Upper lobe of left lung (tissue), 6 donors: ENCODE measurements at places on chromosomes 2 and 18. TPM values are rescaled to one million over a fixed set of nuclear protein-coding genes. Genes with fewer than 3 reads are reported as not detected.

GRCh38 chr2:164954186-164954585 is 1.1 kb downstream of the SLC38A11 start:
- DNase-seq, result no peak
- H3K27me3 ChIP-seq, result no peaks in the 10 kb centered on the region
- no peak overlapping the region for H3K27ac ChIP-seq

GRCh38 chr2:23283653-23284052 is 101.3 kb upstream of the KLHL29 start:
- no peaks in the 10 kb centered on the region for H3K27me3 ChIP-seq
- no peak overlapping the region for H3K4me3 ChIP-seq
- no peaks in the 10 kb centered on the region for H3K4me1 ChIP-seq
- H3K36me3 ChIP-seq, result no peaks in the 10 kb centered on the region
- no peak overlapping the region for H3K27ac ChIP-seq
- DNase-seq, result no peak

DNA sequence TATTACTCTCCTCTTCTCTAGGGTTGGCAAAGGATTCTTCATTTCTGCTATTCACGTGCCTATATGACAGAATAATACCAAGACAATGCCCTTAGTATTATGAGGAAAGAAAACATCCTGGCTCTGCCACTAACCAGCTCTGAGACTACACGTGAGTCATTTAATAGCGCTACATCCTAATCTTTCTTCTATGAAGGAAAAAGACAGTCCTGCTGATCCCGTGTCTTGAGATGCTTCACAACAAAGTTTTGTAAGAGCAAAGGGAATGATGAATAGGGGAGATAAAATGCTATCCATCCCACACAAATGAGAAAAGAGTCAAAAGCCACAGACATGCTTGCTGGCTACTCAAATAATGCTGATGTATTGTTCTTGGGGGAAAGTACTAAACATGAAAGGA is 152.8 kb downstream of the PID1 start:
- no peaks in the 10 kb centered on the region for H3K27me3 ChIP-seq
- no peak for DNase-seq
- no peaks in the 10 kb centered on the region for H3K36me3 ChIP-seq
- H3K27ac ChIP-seq, result no peak overlapping the region
- H3K4me1 ChIP-seq, result no peaks in the 10 kb centered on the region
- H3K4me3 ChIP-seq, result no peak overlapping the region

DNA sequence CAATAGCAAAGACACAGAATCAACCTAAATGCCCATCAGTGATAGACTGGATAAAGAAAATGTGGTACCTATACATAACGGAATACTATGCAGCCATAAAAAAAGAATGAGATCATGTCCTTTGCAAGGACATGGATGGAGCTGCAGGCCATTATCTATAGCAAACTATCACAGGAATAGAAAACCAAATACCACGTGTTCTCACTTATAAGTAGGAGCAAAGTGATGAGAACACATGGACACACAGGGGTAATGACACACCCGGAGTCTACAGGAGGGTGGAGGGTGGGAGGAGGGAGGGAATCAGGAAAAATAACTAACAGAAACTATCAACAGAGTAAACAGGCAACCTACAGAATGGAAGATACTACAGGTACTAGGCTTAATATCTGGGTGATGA is 46.6 kb upstream of the MAL start:
- no peaks in the 10 kb centered on the region for H3K4me1 ChIP-seq
- no peak for DNase-seq
- H3K27me3 ChIP-seq, result no peaks in the 10 kb centered on the region
- no peak overlapping the region for H3K27ac ChIP-seq

DNA sequence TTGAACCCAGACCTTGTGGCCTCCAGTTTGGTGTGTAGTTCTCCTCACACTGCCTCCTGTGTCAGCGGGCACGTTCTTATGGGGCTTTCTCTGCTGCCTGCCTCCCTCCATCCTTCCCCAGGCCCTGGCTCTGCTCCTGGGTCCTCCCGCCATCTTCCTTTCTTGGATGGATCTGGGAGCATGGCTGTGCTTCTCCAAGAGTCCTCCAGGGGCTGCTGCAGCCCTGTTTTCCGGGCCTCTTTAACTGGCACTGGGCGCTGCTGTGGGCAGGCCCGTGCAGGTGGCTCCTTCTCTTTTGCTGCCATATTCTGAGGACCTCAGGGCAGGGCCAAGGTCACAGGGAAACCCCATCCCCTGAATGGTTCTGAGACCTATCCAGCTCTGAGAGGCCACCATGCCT is 17.8 kb downstream of the THNSL2 start:
- no peaks in the 10 kb centered on the region for H3K4me1 ChIP-seq
- H3K27ac ChIP-seq, result no peak overlapping the region
- no peak for DNase-seq
- H3K36me3 ChIP-seq, result no peaks in the 10 kb centered on the region

DNA sequence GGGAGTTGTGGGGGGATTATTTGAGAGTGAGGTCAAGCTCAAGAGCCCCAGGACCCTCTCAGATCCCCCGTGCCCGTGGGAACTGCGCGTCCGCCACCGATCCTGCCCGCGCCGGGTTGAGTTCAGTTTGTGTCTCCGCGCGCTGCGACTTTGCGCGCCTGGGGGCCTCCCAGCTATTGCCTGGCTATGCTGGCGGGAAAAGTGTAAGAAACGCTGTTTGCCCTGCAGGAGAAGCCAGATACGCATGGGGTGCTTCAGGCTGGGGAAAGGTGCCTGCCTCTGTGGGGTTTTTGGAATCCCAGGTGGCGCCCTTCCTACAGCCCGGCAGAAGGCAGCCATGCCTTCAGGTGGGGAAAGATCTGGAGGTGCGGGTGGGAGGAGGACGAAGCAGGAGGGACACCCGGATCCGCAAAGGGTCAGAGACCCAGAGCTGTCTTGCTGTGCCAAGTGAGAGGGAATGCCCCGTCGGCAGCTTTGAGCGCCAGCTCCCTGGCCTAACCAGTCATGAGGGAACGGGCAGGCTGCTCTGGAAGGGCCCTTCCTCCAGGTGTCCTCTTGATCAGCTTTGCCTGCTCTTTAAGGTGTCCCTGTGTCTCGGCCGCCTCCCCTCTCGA is 22.5 kb downstream of the TEX44 start:
- no peaks in the 10 kb centered on the region for H3K27me3 ChIP-seq
- DNase-seq, result peak; percentile 86
- H3K36me3 ChIP-seq, result no peaks in the 10 kb centered on the region
- peaks cover 40% of the 10 kb centered on the region for H3K4me1 ChIP-seq

DNA sequence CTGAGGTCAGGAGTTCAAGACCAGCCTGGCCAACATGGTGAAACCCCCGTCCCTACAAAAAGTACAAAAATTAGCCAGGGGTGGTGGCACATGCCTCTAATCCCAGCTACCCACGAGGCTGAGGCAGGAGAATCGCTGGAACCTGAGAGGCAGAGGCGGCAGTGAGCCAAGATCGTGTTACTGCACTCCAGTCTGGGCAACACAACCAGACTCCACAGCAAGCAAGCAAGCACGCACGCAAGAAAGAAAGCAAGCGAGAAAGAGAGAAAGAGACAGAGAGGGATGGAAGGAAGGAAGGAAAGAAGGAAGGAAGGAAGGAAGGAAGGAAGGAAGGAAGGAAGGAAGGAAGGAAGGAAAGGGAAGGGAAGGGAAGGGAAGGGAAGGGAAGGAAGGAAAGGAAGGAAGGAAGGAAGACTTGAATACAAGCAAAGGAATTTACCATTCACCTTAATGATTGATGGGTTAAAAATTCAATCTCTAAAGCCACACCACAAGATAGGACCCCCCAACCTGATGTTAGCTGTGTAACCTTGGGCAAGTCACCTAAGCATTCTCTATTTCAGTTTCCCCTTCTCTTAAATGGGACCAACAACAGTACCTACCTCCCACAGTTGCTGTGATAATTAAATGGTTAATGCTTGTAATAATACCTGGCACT is 181.7 kb downstream of the ATAD2B start:
- no peak overlapping the region for H3K27ac ChIP-seq
- no peak for DNase-seq
- H3K36me3 ChIP-seq, result no peaks in the 10 kb centered on the region
- H3K4me3 ChIP-seq, result no peak overlapping the region
- no peaks in the 10 kb centered on the region for H3K27me3 ChIP-seq

DNA sequence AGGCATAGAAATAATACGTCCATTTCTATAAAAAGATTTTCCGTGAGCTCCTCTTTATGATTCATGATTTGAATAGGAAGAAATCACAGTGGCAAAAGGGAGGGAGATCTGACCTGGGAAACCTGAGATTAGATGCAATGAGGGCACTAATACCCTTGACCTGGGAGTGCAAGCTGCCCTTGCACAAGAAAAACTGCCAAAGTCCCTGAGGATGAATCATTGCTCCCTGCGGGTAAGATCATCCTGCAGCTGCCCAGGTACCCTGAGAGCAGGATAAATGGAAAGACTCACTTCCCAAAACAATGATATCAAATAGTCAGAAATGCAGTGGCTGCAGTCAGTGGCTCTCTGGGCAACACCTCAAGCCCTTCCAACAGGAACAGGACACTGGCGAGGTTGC is 11.6 kb downstream of the FHL2 start:
- no peak overlapping the region for H3K27ac ChIP-seq
- H3K4me3 ChIP-seq, result no peak overlapping the region
- no peak for DNase-seq
- no peaks in the 10 kb centered on the region for H3K27me3 ChIP-seq
- H3K36me3 ChIP-seq, result no peaks in the 10 kb centered on the region

GRCh38 chr18:7467708-7468466 is 99.2 kb upstream of the PTPRM start:
- no peak overlapping the region for H3K4me3 ChIP-seq
- no peaks in the 10 kb centered on the region for H3K27me3 ChIP-seq
- no peaks in the 10 kb centered on the region for H3K36me3 ChIP-seq

- no peaks in the 10 kb centered on the region for H3K36me3 ChIP-seq
- H3K27me3 ChIP-seq, result no peaks in the 10 kb centered on the region
- no peak overlapping the region for H3K4me3 ChIP-seq
- DNase-seq, result peak; percentile 1
- H3K27ac ChIP-seq, result peak overlapping the region; percentile 57
- H3K4me1 ChIP-seq, result peaks cover 10% of the 10 kb centered on the region
Measured at GRCh38 chr2:136206613-136207012, 88.7 kb upstream of the CXCR4 start.

GRCh38 chr2:162768656-162769055 is 69.9 kb downstream of the KCNH7 start:
- H3K36me3 ChIP-seq, result no peaks in the 10 kb centered on the region
- no peak overlapping the region for H3K4me3 ChIP-seq
- H3K27me3 ChIP-seq, result no peaks in the 10 kb centered on the region

DNA sequence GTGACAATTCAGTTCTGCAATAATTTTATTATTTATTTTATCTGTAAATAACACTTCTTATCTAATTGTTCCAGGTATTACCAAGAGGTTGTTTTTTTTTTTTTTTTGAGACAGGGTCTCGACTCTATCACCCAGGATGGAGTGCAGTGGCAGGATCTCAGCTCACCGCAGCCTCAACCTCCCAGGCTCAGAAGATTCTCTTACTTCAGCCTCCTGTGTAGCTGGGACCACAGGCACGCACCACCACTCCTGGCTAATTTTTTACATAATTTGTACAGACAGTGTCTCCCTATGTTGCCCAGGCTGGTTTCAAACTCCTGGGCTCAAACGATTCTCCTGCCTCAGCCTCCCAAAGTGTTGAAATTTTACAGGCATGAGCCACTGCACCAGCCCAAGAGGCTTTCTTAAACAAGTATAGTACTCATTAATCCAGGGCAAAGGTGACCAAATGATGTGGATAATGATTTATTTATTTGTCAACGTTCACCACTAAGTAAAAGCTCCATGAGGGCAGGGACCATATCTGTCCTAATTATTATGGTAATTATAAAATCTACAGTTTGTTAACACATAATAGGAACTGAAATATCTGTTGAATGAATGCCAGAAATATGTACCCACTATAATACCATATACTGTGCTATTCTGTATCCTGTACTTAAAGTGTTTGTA is 12.0 kb downstream of the STK17B start:
- H3K27me3 ChIP-seq, result no peaks in the 10 kb centered on the region
- DNase-seq, result no peak
- H3K27ac ChIP-seq, result peak overlapping the region; percentile 64
- H3K4me3 ChIP-seq, result no peak overlapping the region
- peaks cover 11% of the 10 kb centered on the region for H3K36me3 ChIP-seq

Gene CCDC150
- 4.2 TPM for total RNA-seq

Gene STON1
- 18.9 TPM for total RNA-seq

Gene TIGD1
- total RNA-seq, result 12.6 TPM

Gene RESP18
- not detected for total RNA-seq

Gene UGT1A6
- total RNA-seq, result 5.0 TPM

Gene GCG
- total RNA-seq, result not detected

Gene TMEFF2
- not detected for total RNA-seq
